8988T (cell line): ENCODE measurements at places on chromosomes 11 and 22.

GRCh38 chr11:109071712-109072524 is 350.1 kb upstream of the C11orf87 start:
- no peak for DNase-seq

GRCh38 chr11:2930704-2931419 is 1.6 kb upstream of the PHLDA2 start:
- peak; percentile 99 for DNase-seq

DNA sequence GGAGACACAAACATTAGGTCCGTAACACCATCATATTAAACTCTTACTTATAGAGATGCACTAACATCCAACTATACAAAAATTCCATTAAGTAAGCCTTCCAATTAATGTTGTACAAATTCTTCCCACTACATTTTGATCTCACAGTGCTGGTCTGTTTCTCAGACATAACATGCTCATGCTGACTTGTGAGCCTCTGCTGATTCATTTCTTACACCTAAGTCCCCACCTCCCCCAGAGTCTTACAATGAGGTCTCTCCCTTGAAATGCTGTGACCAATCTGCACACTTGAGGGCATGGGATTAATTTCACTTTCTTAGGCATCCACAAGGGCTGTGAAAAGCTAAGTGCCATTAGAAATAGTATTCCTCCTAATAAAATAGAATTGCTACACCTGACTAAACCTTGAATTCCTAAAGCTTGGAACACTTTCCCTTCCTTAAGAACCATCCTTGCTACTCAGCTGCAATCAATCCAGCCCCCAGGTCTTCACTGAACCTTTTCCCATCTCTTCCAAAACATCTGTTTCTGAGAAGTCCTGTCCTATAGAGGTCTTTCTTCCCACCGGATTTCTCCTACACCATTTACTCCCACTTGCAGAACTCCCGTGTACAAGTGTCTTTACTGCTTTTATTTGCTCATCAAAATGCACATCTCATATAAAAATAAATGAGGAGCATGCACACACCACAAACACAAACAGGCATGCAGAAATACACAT is 2.0 kb downstream of the HBG1 start:
- no peak for DNase-seq

DNA sequence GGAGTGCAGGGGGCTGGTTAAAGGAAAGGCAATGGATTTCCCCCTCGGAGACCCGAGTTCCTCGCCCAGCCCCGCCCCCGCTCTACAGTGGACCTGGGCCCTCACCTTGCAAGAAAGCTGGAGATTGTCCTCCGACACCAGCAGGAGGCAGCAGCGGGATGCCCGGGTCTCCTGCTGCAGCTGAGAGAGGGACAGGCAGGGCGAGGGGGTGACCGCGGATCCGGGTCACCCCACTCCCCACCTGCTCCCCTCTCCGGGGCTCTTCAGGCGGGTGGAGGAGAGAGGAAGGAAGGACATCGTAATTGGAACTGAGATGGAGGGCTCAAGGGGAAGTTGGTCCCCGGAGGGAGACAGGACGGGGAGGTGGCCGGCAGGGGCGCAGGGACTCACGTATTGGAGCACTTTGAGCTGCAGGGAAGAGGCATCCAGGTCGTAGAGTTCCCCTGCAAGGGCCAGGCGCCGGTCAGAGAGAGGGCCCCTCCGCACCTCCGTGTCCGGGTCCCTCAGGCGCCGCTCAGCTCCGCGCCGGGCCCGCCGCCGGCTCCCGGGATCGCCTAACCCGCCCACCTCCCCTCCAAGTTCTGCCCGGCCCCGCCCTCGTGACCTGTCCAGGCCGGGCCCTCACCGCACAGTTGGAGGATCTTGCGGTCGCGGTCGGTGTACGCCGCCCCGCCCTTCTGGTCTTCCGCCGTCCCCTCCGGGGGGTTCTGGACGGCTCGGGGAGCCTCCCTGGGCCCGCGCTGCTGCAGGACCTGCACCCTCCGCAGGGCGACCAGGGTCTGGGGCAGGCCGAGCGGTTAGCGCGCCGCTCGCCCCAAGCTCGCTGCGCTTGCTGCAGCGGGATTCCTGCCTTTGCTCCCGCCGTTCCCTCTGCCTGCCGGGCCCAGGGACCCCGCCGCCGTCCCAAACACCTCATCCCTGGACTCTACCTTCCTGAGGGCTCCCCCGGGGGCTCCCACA is 84.1 kb downstream of the PDE2A start:
- DNase-seq, result peak; percentile 95

DNA sequence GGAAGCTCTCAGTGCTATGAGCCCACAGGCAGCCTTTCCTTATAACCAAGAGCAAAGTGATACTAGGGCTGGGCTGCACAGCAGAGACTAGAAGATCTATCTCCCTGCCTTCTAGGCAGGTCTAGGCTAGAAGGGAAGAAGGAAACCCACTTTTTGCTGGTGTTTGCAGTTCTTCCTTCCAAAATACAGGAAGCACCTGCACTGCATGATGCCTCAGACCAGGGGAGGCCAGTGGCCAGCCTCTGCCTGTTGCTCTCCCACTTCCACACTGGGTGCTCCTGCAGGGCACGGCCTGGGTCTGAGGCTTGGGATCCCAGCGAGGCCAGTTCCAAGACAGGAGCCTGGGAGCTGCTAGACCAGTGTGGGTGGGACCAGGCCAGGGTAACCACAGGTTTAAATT is 6.0 kb upstream of the UCP3 start:
- no peak for DNase-seq

DNA sequence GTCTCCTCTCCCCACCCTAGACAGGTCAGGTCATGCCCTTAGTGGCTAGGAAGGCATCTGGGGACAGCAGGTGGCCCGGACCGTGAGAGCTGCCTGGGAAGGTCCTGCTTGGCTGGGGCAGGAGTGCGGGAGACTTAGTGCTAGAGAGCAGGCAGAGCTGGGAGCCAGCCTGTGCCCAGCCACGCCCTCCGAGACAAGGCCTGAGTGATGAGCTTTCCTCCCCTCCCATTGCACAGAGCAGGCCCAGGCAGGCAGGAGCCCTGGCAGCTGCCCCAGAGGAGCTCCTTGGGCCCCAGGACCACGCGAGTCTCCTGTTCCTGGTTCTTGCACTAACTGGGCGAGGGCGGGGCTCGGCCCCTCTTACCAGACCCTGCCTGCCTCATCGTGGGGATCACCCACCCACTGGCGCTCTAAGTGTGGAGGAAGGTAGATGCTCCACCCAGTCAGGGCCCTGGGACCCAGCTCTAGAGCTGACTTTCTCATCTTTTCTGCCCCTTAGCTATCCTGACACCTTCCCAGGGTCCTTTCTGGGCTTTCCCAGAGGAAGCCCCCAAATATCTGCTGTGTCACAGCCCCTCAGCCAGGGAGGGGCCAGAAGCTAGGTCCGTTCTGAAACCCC is 44.9 kb downstream of the MACROD1 start:
- no peak for DNase-seq

GRCh38 chr11:94539420-94539819 is 4.3 kb upstream of the FUT4 start:
- no peak for DNase-seq

- no peak for DNase-seq
Observed at GRCh38 chr11:84824624-84825023, 802.5 kb downstream of the DLG2 start.

DNA sequence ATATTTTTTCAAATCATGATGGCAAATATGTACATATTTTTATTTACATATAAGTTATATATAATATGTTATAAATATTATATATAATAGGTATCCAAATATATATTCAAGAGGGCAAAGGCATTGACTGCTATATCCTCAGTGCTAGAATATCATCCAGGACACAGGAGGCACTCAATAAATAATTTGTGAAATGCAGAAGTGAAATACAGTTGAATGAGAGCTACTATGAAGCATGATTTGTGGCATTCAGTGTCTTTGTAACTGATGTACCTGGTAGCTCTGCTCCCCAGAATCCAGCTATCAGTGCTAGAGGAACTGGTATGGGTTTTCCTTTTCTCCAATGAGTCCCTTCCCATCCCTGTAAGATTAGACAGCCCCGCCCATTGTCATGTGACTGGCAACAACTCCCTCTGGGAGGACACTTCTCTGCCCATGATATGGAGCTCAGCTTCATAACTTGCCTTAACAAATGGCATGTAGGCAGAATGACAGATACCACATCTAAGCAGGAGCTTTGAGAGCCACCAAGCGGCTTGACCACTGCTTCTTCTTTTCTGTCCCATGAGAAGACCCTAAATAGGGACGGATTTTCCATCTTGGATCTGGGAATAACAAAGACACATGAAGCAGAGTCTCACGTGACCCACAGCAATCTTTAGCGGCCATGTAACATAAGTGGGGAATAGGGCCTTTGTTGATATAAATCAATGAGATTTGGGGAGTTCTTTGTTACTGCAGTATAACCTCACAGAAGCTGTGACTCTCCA is 10.2 kb upstream of the CD82 start:
- DNase-seq, result no peak

GRCh38 chr11:68843703-68844312 is 2.1 kb upstream of the CPT1A start:
- DNase-seq, result peak; percentile 97

GRCh38 chr22:19688301-19689290 is 25.7 kb upstream of the SEPTIN5 start:
- no peak for DNase-seq
